ENCODE measurements at places on chromosomes 4 and X.

DNA sequence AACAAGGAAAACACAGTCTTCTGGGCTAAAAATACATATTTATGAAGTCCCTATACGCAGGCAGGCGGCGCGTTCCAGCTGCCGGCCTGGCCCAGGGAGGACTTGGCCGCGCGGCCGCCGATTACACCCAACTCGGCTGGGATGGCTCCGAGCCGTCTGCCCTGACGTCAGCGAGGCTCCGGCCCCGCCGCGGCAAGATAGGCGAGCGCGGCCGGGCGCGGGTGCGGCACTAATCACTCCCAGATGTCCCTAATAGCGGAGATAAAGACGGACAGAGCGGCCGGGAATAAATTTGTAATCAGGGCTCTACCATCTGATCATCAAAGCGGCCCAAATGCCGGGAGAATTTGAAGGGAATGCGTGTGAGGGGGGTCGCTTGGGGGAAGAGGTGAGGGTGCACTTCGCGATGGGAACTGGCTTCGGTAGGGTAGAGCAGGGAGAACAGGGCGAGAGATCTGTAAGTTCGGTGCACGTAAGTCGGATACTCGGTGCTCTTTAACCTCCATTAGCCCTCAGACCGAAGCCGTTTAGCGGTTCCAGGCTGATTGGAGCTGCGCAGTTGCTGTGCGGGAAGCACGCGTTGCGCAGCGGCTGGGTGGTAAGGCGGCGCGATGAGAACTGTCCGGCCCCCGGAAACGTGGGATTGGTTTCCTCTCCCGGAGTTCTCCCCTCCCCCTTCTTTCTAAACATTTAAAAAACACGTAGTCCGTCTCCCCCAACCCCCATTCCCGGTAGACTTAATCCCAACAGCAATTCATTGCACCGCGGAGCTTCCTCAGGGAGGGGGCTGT lies 7.7 kb downstream of the HAND2 start:
- DNase-seq = no peak

GRCh38 chr4:178280362-178280761 lies 838.1 kb upstream of the AGA start:
- DNase-seq = no peak

GRCh38 chr4:89334311-89334710 lies 26.7 kb upstream of the GPRIN3 start:
- DNase-seq = no peak

GRCh38 chrX:149518236-149518635 lies 13.1 kb upstream of the IDS start:
- no peak for DNase-seq

GRCh38 chr4:102564399-102565059 lies 63.4 kb downstream of the NFKB1 start:
- DNase-seq = peak; percentile 47

DNA sequence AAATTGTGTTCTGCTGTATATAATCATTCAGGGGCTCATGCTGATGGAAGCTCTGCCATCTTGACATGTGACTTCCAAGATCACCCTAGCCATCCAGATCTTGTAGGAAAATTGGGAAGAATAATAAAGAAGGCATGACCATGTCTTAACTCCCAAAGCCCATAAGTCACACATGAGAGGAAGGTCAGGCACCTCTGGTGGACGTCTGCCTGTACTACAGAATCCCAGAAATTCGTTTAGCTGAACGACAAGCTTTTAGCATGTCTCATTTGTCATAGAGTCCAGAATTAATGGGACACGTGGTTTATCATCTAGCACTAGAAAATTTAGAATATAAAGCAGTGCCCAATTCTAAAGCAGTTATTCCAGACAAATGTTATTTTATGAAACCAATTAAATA lies 212.7 kb downstream of the CENPC start:
- DNase-seq = no peak

- no peak for DNase-seq
These were observed 67.8 kb downstream of the NBDY start for GRCh38 chrX:56796641-56797395.

DNA sequence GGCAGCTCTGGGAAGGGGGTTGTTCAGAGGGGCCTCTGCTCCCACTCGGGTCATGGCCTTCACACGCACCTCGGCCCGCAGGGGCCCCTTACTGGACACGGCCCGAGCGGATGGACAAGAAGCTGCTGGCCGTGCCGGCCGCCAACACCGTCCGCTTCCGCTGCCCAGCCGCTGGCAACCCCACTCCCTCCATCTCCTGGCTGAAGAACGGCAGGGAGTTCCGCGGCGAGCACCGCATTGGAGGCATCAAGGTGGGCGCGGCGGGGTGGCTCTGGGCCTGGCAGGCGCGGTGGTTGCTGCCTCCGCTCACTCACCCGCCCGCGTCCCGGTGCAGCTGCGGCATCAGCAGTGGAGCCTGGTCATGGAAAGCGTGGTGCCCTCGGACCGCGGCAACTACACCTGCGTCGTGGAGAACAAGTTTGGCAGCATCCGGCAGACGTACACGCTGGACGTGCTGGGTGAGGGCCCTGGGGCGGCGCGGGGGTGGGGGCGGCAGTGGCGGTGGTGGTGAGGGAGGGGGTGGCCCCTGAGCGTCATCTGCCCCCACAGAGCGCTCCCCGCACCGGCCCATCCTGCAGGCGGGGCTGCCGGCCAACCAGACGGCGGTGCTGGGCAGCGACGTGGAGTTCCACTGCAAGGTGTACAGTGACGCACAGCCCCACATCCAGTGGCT lies 8.3 kb downstream of the FGFR3 start:
- no peak for DNase-seq

GRCh38 chrX:153819384-153820040 lies 10.8 kb downstream of the PDZD4 start:
- no peak for DNase-seq

DNA sequence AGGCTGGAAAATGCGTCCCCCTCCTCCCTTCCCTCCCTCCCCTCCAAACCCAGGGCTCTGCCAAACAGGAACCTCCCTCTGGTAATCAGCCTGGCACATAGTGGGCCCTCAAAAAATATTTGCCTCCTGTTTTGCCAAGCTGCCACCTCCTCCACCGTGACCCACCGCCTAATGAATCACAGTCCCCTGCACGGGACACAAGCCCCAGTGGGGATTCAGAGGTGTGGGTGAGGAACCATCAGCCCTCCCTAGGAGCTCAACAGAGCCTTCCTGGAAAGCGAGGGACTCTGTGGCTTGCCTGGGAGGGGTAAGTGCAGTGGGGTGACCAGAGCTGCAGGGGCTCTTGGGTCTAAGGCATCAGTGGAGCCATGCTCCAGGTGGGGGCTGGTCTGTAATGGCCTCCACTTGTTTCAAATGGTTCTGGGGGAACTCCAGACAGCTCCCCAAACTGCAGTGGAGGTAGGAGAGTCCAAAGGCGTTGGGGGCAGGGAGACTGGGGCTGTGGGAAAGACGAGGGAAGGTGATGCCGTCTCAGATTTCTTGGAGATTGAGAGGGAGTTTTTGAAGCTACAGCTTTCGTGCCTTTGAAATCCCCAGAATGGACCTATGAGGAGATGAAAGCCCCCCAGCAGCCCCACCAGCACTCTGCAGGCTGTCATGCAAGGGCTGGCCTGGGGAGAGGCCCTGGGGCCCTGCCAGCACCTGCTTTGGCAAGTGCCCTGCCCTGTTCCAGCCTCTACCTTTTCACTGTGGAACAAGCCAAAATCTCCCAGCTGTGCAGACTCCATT lies 1.0 kb upstream of the PPP2R2C start:
- no peak for DNase-seq

GRCh38 chr4:20646287-20646686 lies 54.0 kb upstream of the PACRGL start:
- DNase-seq = no peak
